ENCODE measurements at places on chromosomes 1 and 21. TPM values are rescaled to one million over a fixed set of nuclear protein-coding genes. Genes with fewer than 3 reads are reported as not detected.

DNA sequence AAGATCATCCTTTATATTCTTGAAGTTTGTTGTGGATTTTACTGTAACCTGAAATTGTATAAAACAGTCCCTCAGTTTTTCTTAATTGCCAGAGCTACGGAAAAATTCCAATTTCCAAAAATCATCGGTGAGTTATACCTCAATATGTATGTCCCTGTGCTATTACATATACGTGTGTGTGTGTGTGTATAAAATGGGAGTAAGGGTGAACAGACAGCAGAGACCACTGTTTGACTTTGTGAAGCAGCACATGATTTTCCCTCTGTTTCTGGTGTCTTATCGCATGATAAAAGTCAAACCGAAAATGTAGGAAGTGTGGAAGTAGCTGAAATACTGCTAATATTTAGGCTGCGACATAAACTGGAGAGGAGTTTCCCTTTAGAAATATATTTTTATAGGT is 1.2 kb downstream of the OR2T1 start:
- no peak overlapping the region for H3K4me3 ChIP-seq
- H3K27me3 ChIP-seq: no peaks in the 10 kb centered on the region
- H3K27ac ChIP-seq: no peak overlapping the region
- H3K36me3 ChIP-seq: peaks cover 15% of the 10 kb centered on the region
- H3K4me1 ChIP-seq: no peaks in the 10 kb centered on the region

- DNase-seq: no peak
- no peaks in the 10 kb centered on the region for H3K27me3 ChIP-seq
- H3K36me3 ChIP-seq: peaks cover 79% of the 10 kb centered on the region
These were observed 15.3 kb downstream of the TOMM20 start for GRCh38 chr1:235113183-235113917.

GRCh38 chr21:29005696-29006095 is 13.0 kb upstream of the LTN1 start:
- H3K27ac ChIP-seq: no peak overlapping the region
- no peaks in the 10 kb centered on the region for H3K4me1 ChIP-seq
- no peak overlapping the region for H3K4me3 ChIP-seq
- no peaks in the 10 kb centered on the region for H3K36me3 ChIP-seq

DNA sequence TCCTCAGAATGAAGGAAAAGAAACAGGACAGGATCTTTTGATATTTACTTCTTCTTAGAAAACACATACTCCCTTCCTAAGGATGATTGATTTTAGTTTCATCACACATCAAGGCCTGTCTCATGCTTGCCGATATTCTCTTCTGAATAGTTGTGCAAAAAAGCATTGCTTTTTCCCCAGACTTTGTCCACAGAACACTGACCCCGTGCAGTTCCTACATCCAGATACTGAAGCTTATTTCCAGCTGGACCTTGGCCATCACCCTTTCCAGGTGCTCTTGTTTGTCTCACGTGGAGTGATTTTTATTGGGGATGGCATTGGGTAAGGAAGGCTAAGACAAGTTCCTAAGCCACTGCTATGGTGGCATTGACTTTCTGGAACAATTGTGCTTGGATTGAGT is 197.3 kb upstream of the HOOK1 start:
- no peak for DNase-seq
- no peaks in the 10 kb centered on the region for H3K36me3 ChIP-seq
- H3K4me1 ChIP-seq: no peaks in the 10 kb centered on the region
- H3K27ac ChIP-seq: no peak overlapping the region

DNA sequence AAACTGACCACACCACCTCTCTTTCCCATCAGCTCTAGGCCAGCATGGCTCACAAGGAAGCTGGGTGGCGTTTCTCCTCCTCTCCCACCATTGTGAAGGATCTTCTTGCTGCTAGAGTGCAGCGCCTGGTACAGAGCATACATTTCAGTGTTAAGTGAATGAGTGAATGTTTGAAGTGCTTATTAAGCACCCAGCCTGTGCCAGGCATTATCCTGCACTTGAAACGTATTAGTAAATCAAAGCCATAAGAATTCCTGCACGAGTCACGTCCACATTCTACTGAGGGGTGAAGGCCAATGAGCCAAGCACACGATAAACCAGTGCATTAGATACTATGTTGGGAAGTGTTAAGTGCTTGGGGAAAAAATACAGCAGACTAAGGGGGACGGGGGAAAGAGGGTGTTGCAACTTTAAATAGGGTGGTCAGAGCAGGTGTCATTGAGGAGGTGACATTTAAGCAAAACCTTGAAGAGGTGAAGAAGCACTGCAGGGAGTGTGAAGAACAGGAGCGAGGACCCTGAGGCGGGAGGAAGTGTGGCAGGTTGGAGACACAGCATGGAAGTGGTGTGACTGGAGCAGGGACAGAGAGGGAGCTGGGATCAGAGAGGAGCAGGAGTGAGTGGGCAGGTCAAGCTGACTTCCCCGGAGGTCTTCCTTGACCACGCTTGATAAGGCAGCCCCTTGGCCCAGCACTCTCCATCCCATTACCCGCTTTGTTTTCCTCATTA is 48.5 kb upstream of the LRRN2 start:
- H3K4me1 ChIP-seq: peaks cover 15% of the 10 kb centered on the region
- no peak for DNase-seq
- H3K4me3 ChIP-seq: no peak overlapping the region
- no peak overlapping the region for H3K27ac ChIP-seq
- H3K36me3 ChIP-seq: no peaks in the 10 kb centered on the region

DNA sequence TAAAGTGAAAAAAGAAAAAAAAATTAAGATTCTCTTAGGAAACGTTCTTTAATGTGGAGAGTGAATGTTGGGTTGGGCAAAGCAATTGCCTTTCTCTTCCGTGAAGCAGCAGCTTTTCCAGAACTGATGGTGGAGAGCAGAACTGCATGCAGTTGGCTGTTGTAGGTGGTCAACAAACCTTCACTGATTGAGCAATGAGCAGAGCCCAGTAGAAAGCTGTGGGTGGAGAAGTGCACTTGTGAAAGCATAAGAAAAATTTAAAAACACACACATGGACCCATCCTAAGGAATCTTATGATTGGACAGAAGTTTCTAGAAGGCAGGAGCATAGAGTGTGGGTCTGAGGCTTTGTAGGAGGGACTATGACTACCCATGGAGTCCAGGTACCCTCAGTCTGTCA is 4.5 kb downstream of the PRELP start:
- H3K27ac ChIP-seq: no peak overlapping the region
- H3K27me3 ChIP-seq: no peaks in the 10 kb centered on the region
- peaks cover 3% of the 10 kb centered on the region for H3K4me1 ChIP-seq
- no peaks in the 10 kb centered on the region for H3K36me3 ChIP-seq

DNA sequence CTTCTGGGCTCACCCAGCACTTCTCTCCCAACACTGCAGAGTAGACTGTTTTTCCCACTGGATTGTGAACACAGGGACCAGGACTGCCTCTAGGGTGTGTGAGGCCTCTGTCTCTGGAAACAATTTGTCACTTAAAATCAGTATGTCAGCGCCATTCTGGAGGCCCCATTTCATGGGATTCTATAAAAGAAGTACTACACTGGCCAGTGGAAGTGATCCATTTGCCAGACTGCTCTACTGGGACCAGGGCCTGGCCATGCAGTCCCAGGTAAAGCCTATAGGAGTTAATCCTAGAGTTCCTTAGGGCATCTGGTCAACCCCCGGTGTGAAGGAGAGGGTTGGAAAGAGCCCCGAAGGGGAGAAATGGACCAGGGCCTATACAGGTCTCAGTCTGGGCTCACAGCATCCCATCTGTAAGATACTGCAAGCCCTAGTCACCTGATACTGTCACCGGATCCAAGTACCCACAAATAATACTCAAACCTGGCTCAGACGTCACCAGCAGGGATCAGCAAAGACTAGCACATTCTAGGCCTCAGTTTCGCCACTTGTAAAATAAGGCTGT is 245.0 kb downstream of the FOXD2 start:
- H3K4me1 ChIP-seq: peaks cover 24% of the 10 kb centered on the region
- H3K4me3 ChIP-seq: no peak overlapping the region
- DNase-seq: no peak
- H3K27me3 ChIP-seq: no peaks in the 10 kb centered on the region
- H3K27ac ChIP-seq: no peak overlapping the region
- H3K36me3 ChIP-seq: no peaks in the 10 kb centered on the region

GRCh38 chr1:183841950-183842794 is 37.3 kb downstream of the RGL1 start:
- H3K4me1 ChIP-seq: no peaks in the 10 kb centered on the region
- no peak overlapping the region for H3K27ac ChIP-seq
- no peak overlapping the region for H3K4me3 ChIP-seq
- no peaks in the 10 kb centered on the region for H3K27me3 ChIP-seq
- no peak for DNase-seq

DNA sequence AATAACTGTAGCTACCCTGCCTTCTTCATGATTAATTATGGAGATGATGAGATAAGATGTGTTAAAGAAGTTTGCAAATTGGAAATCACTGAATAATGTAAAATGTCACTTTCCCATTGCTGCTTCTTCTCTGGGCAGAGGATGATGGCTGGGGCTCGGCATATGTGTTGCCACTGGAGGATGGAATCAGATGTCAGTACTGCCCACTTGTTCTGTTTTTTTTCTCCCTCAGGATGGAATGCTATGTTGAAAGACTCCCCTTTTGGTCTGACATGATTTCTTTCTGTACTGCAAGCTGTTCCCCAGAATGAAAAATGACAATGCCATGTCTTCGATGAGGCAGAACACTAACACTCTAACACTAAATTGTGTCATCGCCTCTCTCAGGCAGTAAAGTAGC is 373.9 kb upstream of the SPAG17 start:
- DNase-seq: no peak
- H3K4me3 ChIP-seq: no peak overlapping the region
- no peaks in the 10 kb centered on the region for H3K36me3 ChIP-seq

The HES2 gene
- total RNA-seq: 1.2 TPM

The OPRD1 gene
- total RNA-seq: 3.6 TPM

The LCE1B gene
- total RNA-seq: not detected

The CEP104 gene
- total RNA-seq: 17.7 TPM

All from GM23338 (cell line).